HT1080 (cell line): ENCODE measurements at places on chromosomes 7 and 10. TPM values are rescaled to one million over a fixed set of nuclear protein-coding genes. Genes with fewer than 3 reads are reported as not detected.

GRCh38 chr7:2251841-2252771 lies 10.1 kb downstream of the NUDT1 start:
- DNase-seq, result no peak

Gene GNGT1
- not detected in 2 replicates for total RNA-seq

GRCh38 chr7:89232-90019 lies 102.9 kb upstream of the FAM20C start:
- peak; percentile 98 for DNase-seq

GRCh38 chr7:92498557-92498956 lies 20.8 kb upstream of the ERVW-1 start:
- DNase-seq, result no peak

GRCh38 chr10:95880704-95881103 lies 27.1 kb upstream of the CC2D2B start:
- DNase-seq, result no peak

Gene SNCG
- 3.9 and 7.2 TPM in 2 replicates for total RNA-seq

DNA sequence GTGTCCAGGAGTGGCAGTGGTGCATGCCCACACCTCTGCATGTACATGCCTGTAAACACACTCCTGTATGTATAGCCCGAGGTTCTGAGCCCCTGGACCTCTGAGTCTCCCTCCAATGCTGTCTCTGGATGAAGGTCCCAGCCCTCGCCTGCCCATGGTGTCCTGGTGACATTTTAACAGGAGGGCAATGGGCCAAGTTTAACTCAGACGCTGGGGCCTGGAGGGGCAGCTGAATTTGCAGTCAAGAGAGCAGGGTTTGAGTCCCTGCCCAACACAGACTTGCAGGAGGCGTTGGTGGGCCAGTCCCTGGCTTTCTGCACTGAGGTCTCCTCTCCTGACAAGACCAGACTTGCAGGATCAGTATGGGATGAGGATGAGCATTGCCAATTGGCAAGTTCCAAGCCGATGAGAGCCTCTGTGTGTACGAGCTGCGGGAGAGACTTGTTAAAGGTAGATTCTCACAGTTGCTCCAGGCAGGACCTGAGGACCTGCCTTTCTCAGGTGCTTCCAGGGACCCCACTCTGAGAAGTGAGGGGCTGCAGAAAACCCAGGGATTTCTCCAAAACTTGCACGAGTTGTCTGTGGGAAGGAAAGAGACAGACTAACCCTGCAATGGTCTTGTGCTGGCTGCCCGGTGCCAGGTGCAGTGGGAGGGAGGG lies 141.9 kb downstream of the ELFN1 start:
- DNase-seq, result no peak

GRCh38 chr7:27083646-27084045 lies 12.2 kb downstream of the HOXA1 start:
- DNase-seq, result no peak

Gene UNCX
- not detected in 2 replicates for total RNA-seq
